NCI-H1436 treated with DMSO at 0.1 percent for 48 hours (cell line): ENCODE measurements at places on chromosomes 7 and 10.
A peak's percentile ranks its signal among the peaks of the same experiment; 100 is the strongest.

- DNase-seq, result no peak
Measured at GRCh38 chr10:62637249-62638061, 167.1 kb upstream of the ADO start.

- DNase-seq, result no peak
Measured at GRCh38 chr7:116610210-116610609, 61.8 kb upstream of the MET start.

- DNase-seq, result no peak
Measured at GRCh38 chr10:124249196-124249595, 155.8 kb upstream of the CHST15 start.

GRCh38 chr10:88172159-88172558 is 308.7 kb downstream of the PTEN start:
- DNase-seq, result no peak

GRCh38 chr10:102776779-102777456 is 33.2 kb downstream of the WBP1L start:
- DNase-seq, result no peak

- DNase-seq, result no peak
Measured at GRCh38 chr7:117908031-117908795, 35.0 kb upstream of the CTTNBP2 start.

DNA sequence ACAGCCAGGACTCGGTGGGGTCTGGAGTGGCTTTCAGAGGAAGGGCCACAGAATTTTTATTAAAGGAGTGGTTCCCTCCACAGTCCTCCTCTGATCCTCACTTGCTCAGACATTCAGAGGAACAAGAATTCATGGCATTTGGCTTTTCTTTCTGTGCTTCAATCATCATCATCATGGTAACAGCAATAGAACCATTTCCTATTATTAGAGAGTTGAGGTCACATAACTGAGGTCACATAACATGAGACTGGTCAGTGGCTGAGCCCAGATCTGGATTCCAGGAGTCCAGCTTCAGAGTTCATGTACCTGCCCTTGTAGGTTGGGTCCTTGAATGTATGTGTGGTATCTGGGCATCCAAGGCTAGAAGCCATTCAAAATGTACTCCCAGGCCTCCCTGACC is 177.3 kb upstream of the GRB10 start:
- DNase-seq, result no peak

GRCh38 chr7:4675771-4676367 is 6.2 kb upstream of the FOXK1 start:
- no peak for DNase-seq

DNA sequence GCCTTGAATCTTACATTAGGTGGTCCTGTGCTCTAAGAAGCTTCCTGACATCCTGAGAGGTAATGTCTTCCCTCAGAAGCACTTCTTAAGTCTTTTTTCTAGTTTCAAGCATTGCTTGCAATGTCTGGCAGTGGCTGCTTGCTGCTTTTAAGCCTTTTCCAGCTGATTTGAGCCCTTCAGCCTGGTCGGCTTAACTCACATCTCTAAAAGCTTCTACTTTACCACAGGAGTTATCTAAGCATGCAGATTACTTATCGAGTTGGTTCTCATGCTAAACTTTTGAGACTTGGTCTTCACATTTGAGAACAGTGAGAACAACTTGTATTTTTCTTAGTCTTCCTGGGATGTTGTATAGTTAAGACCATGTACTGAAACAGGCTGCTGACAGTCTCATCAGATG is 3.9 kb downstream of the LRMDA start:
- DNase-seq, result no peak

DNA sequence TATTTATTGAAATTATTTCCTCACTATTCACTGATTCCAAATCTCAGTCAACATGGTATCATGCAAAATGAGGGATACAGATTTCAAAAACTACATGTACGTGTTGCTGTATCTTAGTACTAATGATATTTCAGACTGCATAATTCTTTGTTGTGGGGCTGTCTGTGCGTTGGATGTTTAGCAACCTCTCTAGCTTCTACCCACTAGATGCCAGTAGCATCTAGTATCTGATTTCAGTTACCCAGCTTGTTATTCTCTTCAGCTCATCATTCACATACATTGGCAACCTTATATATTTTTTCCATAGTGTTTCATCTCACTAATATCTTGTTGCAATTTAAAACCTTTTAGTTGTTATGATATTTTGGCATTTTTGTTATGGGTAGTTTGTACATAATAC is 22.5 kb upstream of the WASL start:
- DNase-seq, result no peak

- DNase-seq, result no peak
Measured at GRCh38 chr7:22417349-22417748, 60.4 kb upstream of the RAPGEF5 start.

- DNase-seq, result no peak
Measured at GRCh38 chr7:34281260-34281659, 375.9 kb downstream of the BMPER start.

DNA sequence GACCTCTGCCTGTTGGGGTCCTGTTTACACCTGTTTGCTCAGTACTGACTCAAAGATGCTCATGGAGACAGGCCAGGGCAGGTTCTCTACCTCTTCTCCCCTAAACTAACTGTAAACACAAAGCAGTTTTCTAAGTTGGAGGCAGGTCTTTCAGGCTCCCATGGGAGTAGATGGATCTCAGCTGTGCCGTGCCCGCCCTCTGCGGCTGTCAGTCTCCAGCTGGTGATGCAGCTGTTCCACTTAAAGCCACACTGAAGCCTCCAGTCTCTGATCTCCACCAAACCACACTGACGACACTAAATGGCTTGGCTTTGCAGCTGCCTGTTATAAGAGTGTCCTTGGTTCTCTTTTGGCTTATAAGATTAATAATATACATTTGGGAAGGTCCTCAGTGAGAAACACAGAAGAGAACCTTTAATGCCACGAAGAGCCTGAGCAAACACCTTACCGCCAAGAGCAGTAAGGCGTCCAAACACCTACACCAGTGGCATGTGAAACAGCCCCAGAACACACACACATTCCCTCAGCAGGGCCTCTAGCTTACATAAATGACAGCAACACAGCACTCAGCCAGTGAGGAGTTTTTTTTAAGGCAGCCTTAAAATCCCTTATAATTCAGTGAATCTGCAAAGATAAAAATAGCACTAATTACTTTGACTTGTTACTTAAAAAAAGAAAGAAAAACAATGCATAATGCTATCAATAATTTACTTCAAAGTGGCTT is 60.4 kb upstream of the KCNIP2 start:
- peak; percentile 41 for DNase-seq

- no peak for DNase-seq
Measured at GRCh38 chr10:3036155-3037021, 31.0 kb upstream of the PFKP start.

DNA sequence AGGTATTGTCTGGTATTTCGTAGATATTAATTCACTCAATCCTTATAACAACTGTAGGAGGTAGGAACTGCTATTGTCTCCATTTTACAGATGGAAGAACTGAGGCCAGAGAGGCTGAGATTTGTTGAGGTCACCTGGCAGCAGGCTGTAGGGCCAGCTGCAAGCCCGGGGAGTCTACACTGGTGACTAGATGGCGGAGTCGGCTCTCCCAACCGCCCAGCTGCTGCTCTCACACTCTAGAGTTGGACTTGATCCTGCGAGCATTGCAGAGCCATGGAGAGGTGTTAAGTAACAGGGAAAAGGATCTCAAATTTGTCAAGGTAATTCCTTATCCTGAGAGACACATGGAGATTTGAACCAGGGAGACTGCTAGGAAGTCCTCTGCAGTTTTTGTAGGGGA is 124.1 kb downstream of the CAMK1D start:
- DNase-seq, result no peak

DNA sequence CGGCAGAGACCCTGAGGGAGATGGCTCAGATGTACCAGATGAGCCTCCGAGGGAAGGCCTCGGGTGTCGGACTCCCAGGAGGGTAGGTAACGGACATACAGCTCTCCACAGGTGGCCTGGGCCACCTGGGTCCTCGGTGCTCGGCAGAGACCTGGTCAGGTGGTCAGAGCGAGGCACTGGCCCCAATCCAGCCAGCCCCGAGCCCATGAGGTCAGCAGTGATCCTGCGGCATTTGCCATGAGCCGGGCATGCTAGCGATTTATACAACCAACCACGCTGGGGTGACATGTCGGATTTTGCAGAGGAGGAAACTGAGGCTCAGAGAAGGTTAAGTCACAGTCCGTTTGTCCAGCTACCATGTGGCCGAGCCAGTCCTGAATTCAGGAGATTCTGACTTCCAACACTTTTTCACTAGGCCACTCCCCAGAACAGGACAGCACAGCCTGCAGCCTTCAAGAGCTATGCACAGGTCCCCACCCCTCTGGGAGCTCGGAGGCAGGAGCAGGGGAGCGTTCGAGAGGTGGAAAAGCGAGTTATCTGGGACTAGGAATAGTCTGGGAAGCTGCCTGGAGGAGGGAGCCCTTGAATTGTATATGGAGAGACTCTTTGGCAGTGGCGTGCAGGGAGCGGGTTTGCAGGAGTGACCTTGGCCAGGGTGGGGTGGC is 13.5 kb downstream of the LDB3 start:
- no peak for DNase-seq

GRCh38 chr7:116354546-116355423 is 144.4 kb downstream of the TES start:
- DNase-seq, result no peak

GRCh38 chr7:87398446-87398845 is 53.0 kb downstream of the CROT start:
- DNase-seq, result no peak

DNA sequence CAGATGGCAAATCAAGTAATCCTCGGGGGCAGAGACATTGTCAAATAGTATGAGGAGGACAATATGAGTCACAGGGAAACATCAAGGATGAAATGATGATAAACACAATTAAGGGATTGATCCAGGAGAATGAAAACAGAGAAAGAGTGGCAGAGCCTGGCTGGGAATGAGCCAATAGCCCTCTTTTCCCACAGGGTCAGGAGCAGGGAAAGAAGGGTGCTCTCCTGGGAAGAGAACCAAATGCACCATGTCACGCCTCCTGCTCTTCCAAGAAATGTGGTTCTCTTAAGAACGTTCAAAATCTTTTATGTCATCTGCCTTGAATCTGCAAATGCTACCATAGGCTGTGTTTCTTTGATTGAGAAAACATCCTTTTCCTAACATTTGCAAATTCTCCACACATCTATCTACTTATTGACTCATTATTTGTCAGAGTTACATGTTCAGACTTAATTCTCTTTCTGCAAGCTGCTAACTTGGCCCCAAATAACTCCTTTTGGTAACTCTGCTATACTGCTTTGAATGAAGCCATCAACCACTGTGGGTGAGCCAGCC is 50.6 kb downstream of the HIPK2 start:
- DNase-seq, result no peak

- no peak for DNase-seq
Measured at GRCh38 chr10:70432101-70432500, 9.4 kb downstream of the NODAL start.

DNA sequence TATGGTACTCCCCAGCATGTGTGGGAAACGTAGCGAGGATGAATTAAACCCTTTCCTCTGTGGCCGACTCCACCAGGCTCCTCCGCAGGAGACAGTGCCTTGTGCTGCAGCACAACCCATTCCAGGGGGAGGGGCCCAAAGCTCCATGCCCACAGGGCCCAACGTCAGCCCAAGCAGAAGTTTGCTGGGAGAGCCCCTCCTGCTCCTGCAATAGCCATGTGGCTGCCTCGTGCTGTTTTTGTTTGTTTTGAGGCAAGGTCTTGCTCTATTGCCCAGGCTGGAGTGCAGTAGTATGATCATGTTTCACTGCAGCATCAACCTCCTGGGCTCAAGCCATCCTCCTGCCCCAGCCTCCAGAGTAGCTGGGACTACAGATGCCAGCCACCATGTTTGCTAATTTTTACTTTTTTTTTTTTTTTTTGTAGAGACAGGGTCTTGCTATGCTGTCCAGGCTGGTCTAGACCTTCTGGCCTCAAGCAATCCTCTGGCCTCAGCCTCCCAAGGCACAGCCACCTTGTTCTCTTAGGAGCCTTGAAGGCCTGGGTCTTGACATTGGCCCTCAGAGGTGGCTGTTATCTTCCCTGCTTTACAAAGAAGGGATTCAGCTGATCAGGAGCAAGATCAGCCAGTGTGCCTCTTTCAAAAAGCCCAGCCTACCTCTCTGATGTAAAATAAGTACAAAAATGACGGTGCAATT is 102.8 kb downstream of the DYNC2I1 start:
- no peak for DNase-seq

DNA sequence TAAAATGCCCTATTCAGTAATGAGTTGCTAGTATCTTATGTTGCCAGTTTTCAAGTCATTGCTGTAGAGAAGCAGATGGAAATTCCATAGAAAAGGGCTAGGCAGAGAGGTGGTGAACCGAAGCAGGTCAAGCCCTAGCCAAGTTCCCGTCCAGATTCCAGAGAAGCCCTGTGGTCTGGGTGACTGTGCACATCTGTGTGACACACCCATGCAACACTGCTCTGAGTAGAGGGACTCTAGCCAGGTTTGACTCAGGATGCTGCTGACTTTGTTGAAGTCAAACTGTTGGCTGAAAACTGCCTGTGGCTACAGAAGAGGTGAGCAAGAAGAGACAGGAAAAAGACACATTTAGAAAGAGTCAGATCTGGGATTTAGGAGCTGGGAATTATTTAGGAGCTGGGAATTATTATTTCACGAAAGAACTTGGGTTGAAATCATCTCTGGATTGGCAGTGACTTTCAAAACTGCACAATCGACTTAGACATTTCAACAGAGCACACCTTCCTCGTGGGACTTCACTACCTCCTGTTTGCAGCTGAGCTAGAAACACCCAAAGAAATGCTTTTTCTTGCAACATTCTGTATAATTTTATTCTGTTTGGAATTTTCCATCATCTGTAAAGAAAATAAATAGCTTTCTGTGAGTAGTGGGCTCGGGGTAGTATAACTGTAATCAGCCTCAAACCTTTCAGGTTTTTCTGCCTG is 149.1 kb upstream of the PRKCQ start:
- DNase-seq, result no peak

DNA sequence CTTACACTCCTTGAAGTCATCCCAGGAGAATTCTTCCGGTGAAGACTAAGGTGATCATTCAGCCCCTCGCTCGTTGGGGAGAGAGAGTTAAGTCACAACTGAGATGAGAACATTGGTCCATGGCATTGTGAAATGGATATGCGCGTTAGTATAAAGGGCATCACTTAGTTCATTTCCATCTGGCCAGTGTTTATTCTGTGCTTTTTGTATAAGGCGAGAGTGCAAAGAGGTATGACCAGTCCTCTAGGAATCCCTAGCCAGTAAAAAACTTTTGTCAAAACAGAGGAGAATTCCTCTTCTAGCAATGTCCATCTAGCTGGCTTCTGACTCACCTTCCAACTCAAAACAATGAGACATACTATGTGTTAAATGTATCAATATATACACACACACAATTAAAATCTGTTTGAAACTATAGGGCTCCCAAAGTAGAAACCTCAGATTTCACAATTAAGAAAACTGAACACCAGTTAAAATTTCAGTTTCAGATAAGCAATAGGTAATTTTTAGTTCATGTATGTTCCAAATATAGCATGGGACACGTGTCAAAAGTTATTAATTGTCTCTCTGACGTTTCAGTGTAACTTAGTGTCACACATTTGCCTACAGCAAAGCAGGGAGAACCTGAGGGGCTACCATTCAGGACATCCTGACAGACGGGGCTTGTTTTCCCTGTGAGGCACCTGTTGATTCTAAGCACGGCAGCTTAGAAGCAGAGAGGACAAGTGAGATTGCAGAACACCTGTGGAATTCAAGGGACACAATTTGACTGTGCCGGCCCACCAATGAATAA is 158.9 kb downstream of the KLF6 start:
- DNase-seq, result no peak

- DNase-seq, result no peak
Measured at GRCh38 chr7:90178679-90179278, 24.5 kb downstream of the STEAP1 start.

- DNase-seq, result no peak
Measured at GRCh38 chr7:104096683-104097082, 107.2 kb upstream of the RELN start.

- no peak for DNase-seq
Measured at GRCh38 chr7:75546237-75547015, 54.3 kb downstream of the SPDYE5 start.
